ENCODE measurements at places on chromosomes 1 and 21.

DNA sequence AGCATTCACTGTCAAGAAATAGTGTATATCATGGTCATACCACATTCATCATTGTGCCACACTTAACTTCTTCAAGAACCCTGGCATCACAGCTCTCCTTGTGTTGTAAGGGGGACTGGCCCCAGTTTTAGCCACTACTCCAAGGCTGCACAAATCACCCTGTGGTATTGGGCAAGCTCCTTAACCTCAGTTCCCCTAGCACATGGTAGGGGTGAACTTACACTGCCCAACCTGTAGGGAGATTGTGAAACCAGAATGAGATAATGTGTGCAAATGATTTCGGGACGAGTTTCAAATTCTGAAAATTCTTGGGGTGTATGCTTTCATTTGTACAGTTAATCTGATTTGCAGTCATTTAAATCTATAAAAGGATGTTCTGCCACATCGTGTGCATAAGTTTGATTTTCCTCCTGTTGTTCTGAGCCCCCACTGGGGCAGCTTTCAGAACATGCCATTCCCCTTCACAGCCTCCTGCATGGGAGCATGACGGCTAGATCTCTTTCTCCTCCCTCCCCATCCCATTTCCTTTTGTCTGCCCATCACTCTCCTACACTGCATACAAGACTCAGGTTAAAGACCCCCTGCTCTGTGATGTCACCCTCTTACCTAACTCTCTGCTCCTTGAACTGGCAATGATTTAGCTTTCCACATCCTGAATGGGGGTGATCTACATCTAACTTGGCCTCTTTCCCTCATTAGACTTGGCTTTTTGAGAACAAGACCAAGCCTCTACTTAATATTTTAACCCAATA, 290.3 kb downstream of the CHRM3 start:
- no peak for DNase-seq

DNA sequence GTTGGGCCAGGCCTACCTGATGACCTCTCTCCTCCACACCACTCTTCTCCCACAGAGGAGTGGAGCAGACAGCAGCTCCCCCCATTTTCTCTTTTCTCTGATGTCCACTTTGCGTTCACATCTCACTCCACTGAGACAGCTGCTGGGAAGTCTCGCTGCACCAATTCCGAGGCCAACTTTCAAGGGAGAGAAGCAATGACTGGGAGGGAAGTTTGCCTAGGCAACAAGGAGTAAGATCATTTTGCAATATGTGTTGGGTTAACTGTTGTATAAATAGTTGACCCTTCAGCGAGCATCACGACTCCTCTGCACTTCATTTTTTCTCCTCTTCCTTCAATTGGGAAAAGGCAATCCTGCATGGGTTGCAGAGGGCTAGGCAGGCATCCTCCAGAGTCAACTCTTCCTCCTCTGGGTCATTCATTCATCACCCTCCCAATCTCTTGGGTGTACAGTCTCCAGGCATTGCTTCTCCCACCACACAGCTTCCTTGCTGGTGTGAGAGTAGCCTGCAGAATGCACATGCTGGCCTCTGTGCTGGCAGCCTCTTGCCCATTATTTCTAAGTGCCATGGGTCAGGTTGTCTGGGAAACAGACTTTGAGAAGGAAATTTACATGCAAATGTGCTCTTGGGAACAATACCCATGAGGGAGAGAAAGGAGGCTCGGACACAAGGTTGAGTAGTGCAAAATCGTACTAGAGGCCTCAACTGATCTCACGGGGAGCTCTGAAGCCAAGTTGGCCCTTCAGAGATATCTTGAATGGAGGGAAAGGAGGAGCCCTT, 75.8 kb upstream of the BCAR3 start:
- DNase-seq, result no peak

DNA sequence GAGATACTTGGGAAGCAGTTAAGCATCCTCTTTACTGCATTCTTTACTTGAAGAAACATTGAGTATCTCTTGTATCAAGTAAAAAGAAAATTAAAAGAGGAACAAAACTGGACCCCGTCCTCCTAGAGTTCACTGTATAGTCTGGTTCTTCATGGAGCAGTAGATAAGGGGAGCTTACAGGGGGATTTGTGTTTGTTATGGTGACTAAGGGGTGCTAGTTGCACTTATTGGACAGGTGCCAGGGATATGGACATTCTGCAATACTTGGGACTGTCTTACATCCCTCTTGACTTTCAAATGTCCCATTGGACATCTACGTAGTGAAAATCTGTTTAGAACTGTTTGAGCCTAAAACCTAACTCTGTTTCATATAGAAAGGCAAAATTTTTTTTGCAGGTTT, 67.2 kb downstream of the ALG14 start:
- no peak for DNase-seq

GRCh38 chr1:247287460-247287859, 31.6 kb downstream of the VN1R5 start:
- DNase-seq, result no peak

DNA sequence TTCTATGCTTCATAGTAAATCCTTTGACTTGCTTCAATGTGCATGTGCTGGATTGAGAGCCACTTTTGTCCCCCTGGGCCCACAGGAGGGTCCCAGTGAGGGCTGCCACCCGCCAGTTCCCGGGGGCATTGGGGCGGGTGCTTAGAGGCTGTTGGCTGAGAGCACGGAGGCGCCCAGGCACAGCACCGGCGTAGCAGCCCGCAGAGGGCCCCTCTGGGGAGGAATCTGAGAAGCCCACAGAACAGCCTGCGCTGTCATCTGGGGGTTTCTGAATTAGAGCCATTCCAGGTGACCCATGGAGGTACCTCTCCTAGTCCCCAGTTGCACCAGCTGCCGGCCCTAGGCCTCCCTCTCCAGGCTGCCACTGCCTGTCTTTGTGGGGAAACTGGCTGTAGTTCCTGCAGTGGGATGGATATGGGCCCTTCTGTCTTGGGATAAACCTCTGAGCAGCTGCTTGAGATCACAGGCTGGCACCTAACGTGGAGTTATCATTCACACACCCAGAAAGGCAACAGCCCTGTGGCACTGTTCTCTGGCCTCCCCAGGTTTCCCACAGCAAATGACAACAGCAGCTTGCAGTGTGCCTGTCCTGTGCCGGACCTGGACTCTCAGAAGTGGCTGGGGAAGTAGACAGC, 39.5 kb downstream of the TMEM51 start:
- DNase-seq, result no peak

DNA sequence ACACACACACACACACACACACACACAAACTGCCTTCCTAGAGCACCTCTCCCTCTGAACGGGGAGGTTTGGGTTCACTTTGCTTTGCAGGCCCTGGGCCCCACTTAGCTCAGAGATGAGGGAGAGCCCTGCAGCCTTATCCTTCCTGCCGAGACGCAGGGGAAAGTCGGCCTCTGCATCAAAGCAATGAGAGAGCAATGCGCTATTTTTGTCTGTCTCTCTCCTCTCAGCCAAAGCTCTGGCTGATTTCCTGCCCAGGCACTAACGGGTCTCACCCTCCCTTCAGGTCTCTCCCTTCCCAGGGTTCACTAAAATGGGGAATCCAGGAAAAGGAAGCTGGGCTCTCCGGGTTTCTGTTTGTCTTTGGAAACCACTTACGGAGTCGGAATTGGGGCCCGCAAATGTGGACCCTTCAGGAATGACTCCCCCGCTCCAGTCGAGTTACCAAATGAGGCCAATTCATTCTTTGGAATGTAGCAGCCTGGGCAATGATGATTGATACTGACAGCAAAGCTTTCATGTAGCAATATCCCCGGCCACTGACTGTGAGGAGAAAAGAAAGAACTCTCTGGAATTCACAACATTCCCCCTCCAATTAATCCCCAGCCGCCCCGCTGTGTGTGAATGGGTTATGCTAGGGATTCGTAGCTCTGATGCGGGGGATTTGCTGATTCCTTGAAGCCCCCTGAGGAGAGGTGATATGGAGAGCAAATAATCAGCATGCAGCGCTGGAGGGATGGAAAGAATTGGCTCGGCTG, 61.5 kb upstream of the WLS start:
- no peak for DNase-seq

DNA sequence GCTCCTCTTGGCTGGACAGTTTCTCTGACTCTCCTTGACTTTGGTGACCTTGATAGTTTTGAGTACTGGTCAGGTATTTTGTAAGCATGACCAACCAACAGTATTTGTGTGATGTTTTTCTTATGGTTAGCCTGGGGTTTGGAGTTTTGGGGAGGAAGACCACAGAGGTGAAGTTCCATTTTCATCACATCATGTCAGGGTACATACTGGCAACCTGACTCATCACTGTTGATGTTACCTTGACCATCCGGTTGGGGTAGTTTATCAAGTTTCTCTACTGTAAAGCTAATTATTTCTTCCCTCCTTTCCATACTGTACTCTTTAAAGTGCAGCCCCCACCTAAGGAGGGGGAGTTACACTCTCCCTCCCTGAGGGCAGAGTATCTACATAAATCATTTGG, 13.4 kb downstream of the OSCP1 start:
- no peak for DNase-seq

Measured in SHP77 treated with DMSO at 0.1 percent for 48 hours (cell line).